ENCODE measurements at places on chromosomes 1 and 21.

DNA sequence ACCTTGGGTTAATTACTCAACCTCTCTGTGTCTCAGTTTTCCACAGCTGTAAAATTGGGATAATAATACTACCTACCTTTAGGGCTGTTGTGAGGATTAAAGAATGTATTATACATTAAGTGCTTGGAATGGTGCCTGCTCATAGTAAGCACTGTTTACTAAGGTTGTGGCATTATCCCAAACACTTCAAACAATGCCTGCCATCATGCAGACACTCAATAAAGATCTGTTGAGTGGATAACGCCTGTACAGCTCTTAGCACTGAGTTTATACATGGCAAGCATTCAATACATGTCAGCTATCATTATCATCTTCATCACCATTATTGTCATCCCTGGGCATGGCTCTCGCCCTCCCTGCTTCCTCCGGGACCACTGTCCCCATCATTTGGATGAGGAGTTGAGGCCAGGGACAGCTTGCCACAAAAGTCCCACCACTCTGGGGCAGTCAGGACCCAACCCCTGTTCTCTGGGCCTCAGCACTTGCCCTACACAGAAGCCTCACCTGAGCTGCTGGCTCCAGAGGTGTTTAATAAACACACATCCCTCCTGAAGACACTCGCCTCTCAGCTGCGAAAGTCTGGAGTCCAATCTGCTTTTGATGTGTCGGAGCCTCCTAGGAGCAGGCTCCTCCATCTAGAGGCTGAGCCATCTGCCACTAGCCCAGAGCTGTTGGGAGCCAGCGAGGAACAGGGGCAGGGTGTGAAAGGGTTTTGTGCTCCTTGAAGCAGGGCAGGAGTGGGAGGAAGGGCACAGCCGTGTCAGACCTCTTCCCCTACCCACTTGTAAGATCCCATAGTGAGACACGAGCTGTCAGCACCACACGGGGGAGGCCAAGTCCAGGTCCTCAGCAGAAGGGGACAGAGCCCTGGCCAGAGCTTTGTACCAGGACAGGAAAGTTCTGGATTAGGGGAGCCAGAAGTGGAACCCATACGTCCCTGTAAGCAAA is 80.9 kb upstream of the ZC3H12A start:
- DNase-seq = no peak

DNA sequence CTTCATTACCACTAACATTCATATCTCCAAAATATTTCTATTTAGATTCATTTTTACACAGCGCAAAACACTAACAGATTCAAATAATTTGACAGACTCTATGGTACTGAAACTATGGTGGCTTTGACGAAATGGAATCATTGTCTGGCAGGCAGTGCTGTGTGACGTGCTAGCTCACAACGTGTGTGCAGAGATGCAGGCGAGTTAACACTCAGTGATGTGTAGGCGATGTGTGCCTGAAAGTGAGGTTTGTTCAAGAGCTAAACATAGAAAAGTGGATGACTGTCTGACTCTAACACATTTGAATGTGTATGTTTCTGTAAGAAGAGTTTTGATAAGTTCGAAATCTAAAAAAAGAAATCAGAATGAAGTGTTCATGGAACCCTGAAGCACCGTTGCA is 97.7 kb downstream of the RYR2 start:
- DNase-seq = no peak

GRCh38 chr1:28155628-28156027 is 20.9 kb downstream of the PTAFR start:
- no peak for DNase-seq

DNA sequence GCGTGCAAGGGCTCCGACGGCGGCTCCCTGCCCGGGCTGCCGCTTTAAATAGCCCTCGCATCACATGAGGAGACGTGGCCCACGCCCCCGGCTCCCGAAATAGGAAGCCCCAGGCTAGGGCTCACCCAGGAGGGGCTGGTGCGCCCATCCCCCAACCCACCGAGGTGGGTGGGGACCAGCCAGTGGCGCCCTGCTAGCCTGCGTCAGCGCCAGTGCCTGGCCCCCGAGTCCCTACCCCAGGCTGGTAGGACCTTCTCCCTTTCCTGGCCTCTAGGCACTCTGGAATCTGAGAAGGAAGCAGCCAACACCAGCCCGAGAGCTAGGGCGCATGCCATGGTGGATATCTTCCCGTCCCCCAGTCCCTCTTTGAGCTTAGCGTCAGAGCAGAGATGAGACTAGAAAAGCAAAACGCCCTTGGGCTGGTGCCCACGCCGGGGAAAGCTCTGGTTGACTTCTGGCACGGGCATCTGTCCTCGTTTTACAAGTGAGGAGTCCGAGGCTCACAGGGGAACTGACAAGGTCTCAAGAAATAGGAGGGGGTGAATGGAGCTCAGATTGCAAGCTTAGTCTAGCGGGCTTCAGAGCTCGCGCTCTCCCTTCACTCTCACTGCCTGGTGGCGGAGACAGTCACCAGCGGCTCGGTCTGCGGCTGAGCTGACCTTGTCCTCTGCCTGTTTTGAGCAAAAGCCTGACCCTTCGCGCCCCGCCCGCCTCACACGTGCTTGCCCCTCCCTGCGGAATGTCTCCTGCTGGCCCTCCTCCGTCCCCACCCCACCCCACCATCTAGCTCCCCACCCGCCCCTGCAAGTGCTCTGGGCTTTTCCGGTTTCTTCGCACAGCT is at the start of gene FABP3:
Gene FABP3, minus strand, starts transcription at position 21 of the 841 bp plus-strand sequence. CDS start 62 bp downstream, outside the sequence.
- peak; percentile 61 for DNase-seq

GRCh38 chr1:6141592-6141991 is 38.5 kb downstream of the CHD5 start:
- DNase-seq = no peak

DNA sequence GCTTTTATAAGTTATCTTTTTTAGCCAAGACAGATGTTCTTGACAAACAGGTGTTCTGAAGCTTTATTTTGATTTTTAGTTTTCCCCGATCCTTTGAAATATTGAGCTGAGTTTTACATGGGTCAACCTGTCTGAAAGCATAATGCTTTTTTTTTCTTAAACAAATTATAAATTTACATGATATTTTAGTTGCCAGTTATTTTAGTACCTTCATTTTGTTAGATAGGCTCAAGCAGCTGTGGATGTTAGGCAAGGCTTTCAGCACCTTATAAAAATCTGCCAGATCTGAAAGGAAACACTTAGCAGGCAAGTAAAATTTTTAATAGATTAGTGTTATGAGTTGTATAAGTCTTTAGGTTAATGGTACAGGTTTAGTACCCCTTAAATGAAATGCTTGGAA is 33.7 kb downstream of the ATF6 start:
- no peak for DNase-seq

DNA sequence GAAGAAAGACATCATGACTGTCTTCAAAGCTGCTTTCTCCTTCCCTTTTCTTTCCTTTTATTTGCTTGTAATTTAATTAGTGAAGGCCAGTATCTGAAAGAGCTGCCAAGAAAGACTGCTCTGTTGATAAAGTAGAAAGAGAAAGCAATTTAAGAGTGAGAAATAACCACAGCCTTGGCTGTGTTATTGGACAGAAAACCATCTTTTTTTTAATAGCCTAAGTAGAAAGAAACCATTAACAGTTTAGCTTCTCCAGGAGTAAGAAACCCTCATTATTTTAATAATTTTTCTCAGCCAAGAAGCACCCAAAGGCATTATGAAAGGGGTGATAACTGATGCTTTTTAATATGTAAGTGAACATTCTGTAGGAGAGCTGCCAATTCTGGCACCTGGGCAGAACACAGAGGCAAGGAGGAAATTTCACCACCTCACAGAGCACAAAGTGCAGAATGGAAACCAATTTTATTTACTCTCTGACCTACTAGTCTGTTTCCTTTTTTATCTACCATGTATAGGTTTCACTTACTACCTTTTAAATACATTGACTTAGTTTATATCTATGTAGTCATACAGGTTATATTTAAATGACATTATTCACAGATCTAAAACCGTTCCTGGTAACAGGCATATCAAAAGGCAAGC is 703.2 kb downstream of the MRPL39 start:
- no peak for DNase-seq

DNA sequence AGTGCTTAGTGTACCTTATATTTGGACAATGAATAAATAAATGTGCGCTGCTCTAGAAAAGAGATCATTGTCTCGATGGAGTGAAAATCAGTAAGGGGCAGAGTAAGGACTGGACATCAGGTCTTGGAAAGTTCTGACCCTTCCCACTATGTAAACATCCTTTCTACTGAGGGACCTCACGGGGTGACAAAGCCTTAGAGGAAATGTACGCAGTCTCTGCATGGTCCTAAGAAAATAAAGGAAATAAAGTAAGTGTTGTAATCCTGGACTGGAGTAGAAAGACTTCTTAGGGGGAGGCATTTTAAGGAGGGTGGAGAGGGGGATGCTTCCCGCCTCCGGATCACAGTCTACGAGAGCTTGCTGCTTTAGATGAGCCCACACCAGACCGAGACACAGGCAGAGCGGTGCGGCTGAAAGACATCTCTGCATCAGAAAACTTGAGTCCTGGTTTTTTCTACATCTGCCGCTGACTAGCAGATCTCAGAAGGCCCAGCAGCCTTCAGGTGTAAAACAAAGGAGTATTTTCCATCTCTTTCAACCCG is 22.3 kb upstream of the GPR137B start:
- no peak for DNase-seq

- DNase-seq = no peak
These were observed 95.9 kb upstream of the SGIP1 start for GRCh38 chr1:66438062-66438461.

- no peak for DNase-seq
These were observed 5.2 kb upstream of the DMRTB1 start for GRCh38 chr1:53454019-53454418.

DNA sequence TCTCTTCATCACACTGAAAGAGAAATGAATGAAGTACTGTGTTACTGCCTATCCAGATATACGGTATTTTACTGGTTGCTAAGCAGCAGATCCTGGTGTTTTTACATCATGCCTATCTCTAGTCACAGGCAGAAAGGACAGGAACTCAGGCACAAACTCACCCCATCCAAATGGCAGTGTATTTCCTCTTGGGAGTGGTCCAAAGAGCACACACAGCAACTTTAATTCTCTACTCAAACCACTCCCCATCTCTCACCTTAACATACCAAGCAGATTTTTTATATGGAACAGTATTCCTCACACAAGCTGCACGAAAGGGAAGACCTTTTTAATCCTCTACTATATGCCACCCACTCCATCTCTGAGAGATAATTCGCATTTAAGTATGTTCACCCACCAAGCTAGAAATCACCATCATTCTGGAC is 27.3 kb downstream of the EIF4G3 start:
- DNase-seq = no peak

GRCh38 chr1:84582802-84583587 is 8.8 kb upstream of the CTBS start:
- no peak for DNase-seq

GRCh38 chr1:201269900-201270410 is 13.4 kb upstream of the PKP1 start:
- no peak for DNase-seq

DNA sequence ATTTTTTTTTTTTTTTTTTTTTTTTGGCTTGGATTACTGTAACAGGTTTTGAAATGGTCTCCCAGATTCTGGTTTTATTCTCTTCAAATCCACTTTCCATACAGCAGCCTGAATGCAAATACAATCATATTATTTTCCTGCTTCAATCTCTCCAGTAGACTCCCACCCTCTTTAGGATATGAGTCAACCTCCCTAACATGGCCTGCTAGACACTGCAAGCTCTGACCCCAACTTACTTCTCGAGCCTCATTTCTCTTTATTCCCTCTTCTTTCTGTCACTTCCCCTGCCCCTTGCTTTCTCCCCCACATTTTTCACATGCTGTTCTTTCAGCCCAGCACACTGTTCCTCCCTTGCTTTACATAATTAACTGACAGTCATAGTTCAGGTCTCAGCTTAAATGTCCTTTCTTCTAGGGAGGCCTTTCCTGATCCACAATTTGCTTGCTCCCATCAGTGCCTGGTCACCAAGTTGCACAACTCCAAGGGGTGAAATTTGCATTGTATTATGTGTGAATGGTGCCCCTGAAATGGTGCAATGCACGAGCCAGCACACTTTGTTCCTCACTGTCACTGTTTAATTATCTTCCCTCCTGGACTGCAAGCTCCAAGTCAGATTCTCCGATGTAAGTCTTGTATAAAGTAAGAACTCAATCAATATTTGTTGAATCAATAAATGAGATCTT is 22.1 kb upstream of the IL19 start:
- DNase-seq = no peak

- no peak for DNase-seq
These were observed 23.4 kb upstream of the HSD3B1 start for GRCh38 chr1:119483441-119484200.

DNA sequence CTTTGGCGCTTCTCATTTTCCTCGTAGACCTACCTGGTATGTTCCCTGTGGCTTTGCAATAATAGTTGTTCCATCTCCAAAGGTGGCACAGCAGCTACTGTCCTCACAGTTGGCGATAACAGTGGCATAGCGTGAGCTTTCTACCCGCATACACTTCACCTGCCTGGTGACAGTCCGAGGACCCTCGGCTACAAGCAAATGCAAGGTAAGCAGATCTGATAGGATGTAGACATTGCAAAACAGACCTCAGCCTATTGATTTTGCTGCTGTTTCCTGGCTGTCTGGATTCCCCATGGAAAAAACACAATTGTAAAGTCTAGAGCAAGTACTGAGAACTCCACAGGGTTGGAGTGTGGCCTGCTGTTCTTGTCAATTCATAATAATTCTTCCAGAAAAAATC is 78.5 kb downstream of the WDR3 start:
- no peak for DNase-seq

- no peak for DNase-seq
These were observed 113.2 kb upstream of the GALNT2 start for GRCh38 chr1:229953736-229954326.

DNA sequence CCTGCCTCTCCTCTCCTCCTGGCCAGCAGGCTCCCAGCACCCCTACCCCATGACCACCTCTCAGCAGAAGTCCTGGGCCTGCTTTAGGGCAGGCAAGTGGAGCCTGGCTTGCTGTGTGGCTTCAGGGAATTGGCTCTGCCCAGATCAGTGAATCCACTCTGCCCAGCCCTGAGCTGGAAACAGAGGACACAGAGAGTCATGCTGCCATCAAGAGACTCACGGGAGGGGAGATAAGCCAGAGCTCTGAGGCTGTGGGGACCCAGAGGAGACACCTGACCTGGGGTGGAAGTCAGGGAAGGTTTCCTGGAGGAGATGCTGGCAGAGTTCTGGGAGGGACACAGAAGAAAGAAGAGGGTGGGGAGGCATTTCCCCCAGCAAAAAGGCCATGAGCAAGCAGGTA is 54.2 kb downstream of the GLIS1 start:
- DNase-seq = no peak

GRCh38 chr1:3909615-3910014 is 9.5 kb upstream of the C1orf174 start:
- DNase-seq = no peak

Measured in amygdala (tissue), 56 donors.